Activated T-helper 17 cell treated with anti-CD3 and anti-CD28 coated beads, Interleukin-2, amount 50 U/mL, for 72 hours (primary cell): ENCODE measurements at places on chromosomes 12 and 14. TPM values are rescaled to one million over a fixed set of nuclear protein-coding genes. Genes with fewer than 3 reads are reported as not detected.

DNA sequence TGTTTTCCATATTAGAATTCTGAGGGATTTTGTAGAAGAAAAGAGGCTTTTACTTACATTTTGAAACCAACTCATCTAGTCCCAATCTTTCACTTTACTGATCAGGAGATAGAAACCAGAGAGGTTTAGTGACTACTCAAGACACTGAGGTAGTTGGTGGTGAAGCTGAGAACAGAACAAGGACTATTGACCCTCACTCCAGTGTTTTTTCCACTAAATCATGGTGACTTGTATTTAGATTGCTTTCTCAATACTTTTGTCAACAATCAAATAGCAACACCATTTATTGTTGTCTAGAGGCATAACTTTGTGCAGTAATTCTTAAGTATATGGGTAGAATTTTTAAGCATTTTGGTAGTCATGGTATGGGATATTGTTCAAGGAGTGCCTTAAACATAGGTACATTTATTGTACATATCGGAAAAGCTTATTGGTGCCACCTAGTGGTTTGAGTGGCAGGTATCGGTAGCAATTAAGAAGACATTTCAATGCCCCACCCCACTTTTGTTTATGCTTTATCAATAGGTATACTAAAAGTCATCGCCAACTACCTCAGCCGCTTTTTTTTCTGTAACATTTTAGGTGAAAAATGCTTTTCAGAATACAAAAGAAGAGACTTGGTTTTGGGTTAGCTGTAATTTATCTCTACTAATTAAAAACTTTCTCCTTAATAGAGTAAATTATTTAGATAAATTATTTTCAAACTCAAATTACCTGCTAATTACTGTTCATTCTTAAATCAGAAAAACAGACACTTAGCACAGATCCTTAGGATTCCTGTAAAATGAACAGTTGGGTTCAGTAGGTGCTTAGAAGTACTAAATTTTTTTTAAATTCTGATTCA is 47.3 kb upstream of the PAWR start:
- peak; percentile 59 for ATAC-seq

The KERA gene
- not detected for total RNA-seq

GRCh38 chr12:1488908-1489381 is 105.4 kb downstream of the FBXL14 start:
- peak; percentile 43 for ATAC-seq

DNA sequence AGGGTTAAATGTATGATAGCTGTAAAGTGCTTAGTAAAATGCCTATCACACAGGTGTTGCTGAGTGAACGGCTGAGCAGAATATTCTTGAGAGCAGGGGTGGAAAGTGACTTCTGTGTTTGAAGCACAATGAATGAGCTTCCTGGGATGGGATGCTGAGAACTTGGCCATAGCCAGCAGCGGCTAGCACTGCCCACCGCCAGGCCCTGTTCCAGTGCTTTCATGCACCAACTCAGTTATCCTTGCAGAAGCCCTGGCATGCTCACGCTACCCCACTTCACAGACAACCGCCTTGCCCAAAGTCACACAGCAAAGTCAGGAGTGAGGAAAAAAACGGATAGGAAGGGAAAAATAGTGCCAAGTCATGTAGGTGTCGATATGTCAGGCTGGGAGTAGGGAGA is 10.9 kb downstream of the DYNC1H1 start:
- no peak for ATAC-seq

DNA sequence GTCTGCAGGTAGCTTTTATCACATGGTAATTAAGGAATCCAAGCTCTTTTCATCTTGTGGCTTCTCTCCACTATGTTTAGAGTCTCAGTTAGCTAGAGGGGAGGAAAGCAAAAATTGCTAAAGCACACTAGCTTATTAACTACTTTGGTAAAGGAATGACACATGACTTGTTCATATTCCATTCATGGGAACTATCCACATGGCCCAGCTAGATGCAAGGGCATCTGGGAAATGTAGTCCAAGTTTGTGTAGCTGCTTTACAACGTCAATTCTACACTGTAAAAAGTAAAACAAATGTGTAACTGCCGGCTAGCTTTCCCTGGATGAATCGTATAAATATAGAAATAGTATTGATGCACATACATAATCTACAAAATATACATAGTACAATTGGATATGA is 244.5 kb upstream of the LRFN5 start:
- no peak for ATAC-seq

The MYH6 gene
- 0.71 TPM for total RNA-seq

The OAS1 gene
- 15.6 TPM for total RNA-seq

The NEUROD4 gene
- total RNA-seq = not detected

The SCNN1A gene
- 1.6 TPM for total RNA-seq

The MAX gene
- total RNA-seq = 105 TPM

The NOC4L gene
- 17.0 TPM for total RNA-seq

GRCh38 chr14:106209755-106210154 is 683.4 kb downstream of the TMEM121 start:
- peak; percentile 52 for ATAC-seq

The NEMF gene
- total RNA-seq = 79.9 TPM

DNA sequence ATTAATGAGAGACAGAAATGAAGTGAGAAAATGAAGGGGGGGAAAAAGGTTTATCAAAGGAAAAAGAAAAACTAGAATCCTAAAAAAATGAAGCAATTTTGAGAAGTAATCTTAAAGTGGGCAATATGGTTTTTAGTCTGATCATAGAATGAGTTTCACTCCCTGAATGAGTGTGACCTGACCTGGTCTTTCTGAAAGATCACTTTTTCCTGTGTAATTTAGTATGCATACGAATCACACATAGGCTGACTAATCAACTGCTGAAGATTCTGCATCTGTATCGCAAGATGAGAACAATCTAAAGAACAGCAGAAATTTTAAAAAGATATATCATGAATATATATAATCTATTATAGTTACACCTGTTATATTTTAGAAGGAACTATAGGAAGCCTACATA is 11.3 kb downstream of the GNPTAB start:
- ATAC-seq = peak; percentile 90
